ENCODE measurements at places on chromosomes 5 and 9.

- DNase-seq, result no peak
Observed at GRCh38 chr9:130473566-130473965, 28.8 kb downstream of the ASS1 start.

DNA sequence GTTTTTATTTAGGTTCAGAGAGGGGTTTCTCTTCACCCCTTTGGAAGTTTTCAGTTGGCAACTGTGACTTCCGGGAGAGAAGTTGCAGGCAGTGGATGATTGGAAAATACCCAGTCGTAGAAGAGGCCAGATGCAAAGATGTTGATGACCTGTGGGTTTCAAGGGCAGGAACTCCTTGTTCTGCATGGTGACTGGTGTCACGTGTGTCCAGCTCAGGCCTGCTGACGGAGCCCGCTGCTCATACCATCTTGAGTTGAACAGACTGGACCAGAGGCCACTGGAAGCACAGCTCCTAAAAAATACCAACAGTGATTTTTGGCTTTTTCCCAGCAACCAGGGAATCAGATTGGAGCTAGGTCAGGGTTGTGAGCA, 243.9 kb upstream of the KLF4 start:
- DNase-seq, result no peak

- no peak for DNase-seq
Observed at GRCh38 chr5:9340085-9340484, 205.8 kb downstream of the SEMA5A start.

GRCh38 chr9:124102363-124102762, 90.8 kb downstream of the LHX2 start:
- no peak for DNase-seq

- no peak for DNase-seq
Observed at GRCh38 chr5:141897425-141897824, 19.2 kb upstream of the PCDH1 start.
